ENCODE measurements at places on chromosomes 12 and 14. TPM values are rescaled to one million over a fixed set of nuclear protein-coding genes. Genes with fewer than 3 reads are reported as not detected.

GRCh38 chr12:111407377-111408115 lies 1.8 kb downstream of the SH2B3 start:
- peak overlapping the region; percentile 88 for H3K27ac ChIP-seq
- H3K27me3 ChIP-seq, result no peaks in the 10 kb centered on the region
- H3K36me3 ChIP-seq, result no peaks in the 10 kb centered on the region
- DNase-seq, result no peak

Gene MIPOL1
- 10.2 TPM for total RNA-seq

GRCh38 chr14:61385002-61385685 lies 63.8 kb downstream of the PRKCH start:
- no peaks in the 10 kb centered on the region for H3K4me1 ChIP-seq
- H3K27me3 ChIP-seq, result no peaks in the 10 kb centered on the region
- no peak overlapping the region for H3K4me3 ChIP-seq
- no peak overlapping the region for H3K27ac ChIP-seq
- peak; percentile 16 for DNase-seq

Gene MANSC1
- 6.6 TPM for total RNA-seq

DNA sequence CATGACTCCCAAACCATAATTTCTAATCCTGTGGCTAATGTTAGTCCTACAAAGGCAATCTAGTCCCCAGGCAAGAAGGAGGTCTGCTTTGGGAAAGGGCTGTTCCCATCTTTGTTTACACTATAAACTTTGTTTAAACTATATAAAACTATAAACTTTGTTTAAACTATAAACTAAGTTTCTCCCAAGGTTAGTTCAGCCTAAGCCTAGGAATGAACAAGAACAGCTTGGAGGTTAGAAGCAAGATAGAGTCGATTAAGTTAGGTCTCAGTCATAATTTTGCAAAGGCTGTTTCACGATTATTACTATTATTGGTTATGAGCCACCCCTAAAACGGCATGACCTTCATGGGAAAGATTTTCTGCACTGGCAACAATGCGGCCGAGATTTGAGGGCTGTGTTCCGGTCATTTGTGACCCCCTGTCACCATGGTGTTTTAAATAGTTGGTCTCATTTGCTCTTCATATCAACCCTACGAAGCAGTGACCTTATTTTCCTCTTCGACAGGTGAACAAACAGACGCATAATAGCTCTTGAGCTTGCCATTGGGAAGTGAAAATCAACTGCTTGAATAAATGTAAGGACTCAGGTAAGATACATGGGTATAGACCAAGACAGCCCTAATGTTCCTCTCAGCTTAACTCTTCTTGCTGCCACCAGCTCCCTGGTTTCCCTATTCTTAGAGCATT lies 322.6 kb upstream of the TMEM132C start:
- H3K4me1 ChIP-seq, result peaks cover 5% of the 10 kb centered on the region
- no peak for DNase-seq
- peak overlapping the region; percentile 51 for H3K27ac ChIP-seq

GRCh38 chr12:122722387-122722786 lies 5.8 kb upstream of the HCAR3 start:
- H3K27ac ChIP-seq, result no peak overlapping the region
- no peaks in the 10 kb centered on the region for H3K4me1 ChIP-seq
- H3K36me3 ChIP-seq, result no peaks in the 10 kb centered on the region
- no peak for DNase-seq
- H3K4me3 ChIP-seq, result no peak overlapping the region

DNA sequence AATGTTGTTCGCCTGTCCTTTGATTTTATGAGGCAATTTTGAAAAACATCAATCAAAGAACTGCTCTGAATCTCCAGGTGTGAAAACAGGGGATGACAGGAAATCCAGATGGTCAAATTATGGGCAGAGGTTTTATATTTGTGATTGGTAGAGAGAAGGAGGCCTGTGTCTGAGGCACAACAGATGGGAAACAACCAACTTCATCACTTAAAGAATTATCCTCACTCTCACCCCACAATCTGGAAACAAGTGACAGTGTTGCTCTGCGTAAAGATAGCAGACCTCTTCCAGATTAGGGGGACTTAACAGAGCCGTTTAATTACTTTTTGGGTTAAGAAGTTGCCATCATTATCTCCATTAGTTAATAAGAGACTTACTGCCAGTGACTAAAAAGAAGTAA lies 64.1 kb upstream of the EGLN3 start:
- H3K36me3 ChIP-seq, result no peaks in the 10 kb centered on the region
- H3K27me3 ChIP-seq, result no peaks in the 10 kb centered on the region
- no peaks in the 10 kb centered on the region for H3K4me1 ChIP-seq
- H3K27ac ChIP-seq, result no peak overlapping the region
- no peak for DNase-seq

DNA sequence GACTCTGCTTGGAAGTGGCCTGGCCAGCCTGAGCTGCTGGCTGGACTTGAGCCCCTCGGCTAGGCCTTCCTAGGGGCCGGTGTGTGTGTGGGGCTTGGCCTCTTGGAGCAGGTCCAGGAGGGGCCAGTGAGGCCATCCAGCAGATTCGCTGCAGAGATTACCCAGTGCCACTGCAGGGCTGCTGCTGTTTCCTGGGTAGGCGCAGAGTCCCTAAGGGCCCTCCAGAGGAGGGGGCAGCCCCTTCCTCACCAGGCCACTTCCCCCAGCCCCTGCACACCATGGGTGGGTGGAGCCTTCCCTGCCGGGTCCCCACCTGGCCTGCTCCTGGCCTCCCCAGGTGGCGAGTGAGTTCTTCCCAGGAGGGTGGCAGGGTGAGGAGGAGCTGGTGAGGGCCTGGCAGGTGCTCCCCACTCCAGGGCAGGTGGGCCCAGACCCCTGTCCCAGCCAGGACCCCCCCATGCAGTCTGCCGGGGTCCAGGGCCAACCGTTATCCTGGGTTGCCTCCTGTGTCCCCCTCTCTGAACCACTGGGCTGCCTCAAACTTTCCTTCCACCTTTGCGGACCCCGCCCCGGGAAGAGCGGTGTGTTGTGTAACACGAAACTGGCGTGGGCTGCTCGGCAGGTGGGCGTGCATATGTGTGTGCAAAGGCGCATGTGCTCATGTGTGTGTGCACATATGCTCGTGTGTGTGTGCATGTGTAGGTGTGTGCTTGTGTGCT lies 25.1 kb downstream of the ASPG start:
- H3K27ac ChIP-seq, result no peak overlapping the region
- H3K27me3 ChIP-seq, result no peaks in the 10 kb centered on the region
- H3K4me1 ChIP-seq, result no peaks in the 10 kb centered on the region
- DNase-seq, result peak; percentile 9
- no peak overlapping the region for H3K4me3 ChIP-seq

- no peak overlapping the region for H3K27ac ChIP-seq
- no peak overlapping the region for H3K4me3 ChIP-seq
- no peaks in the 10 kb centered on the region for H3K27me3 ChIP-seq
- no peaks in the 10 kb centered on the region for H3K4me1 ChIP-seq
Observed at GRCh38 chr14:62270236-62270635, 508.0 kb downstream of the SNAPC1 start.

DNA sequence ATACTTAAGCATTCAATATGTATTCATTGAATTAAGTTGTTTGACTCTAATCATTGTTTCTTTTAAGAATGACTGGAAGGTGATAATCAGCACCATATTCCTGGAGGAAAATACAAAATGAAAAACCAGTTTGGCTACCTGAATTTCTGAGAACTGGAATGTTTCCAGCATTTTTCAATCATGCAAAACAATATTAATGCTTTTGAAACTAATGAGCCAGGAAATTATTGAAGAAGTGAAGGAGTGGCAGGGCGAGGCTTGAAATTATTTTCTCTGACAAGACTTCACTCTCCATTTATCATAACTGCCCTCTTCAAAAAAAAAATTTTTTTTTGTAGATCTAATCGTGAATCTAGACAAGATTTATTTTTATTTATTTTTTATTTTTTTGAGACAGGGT lies 19.0 kb downstream of the TMEM19 start:
- H3K27ac ChIP-seq, result no peak overlapping the region
- H3K4me3 ChIP-seq, result no peak overlapping the region
- H3K27me3 ChIP-seq, result no peaks in the 10 kb centered on the region

Gene GLIPR1L2
- total RNA-seq, result 0.95 TPM

- H3K27me3 ChIP-seq, result no peaks in the 10 kb centered on the region
- H3K36me3 ChIP-seq, result no peaks in the 10 kb centered on the region
- H3K4me3 ChIP-seq, result no peak overlapping the region
- DNase-seq, result no peak
- no peak overlapping the region for H3K27ac ChIP-seq
Observed at GRCh38 chr12:18375131-18375530, 113.8 kb downstream of the PIK3C2G start.

- no peak for DNase-seq
- H3K27me3 ChIP-seq, result no peaks in the 10 kb centered on the region
- H3K27ac ChIP-seq, result no peak overlapping the region
- no peak overlapping the region for H3K4me3 ChIP-seq
- no peaks in the 10 kb centered on the region for H3K36me3 ChIP-seq
- no peaks in the 10 kb centered on the region for H3K4me1 ChIP-seq
Observed at GRCh38 chr14:81991998-81992397, 458.3 kb upstream of the SEL1L start.

DNA sequence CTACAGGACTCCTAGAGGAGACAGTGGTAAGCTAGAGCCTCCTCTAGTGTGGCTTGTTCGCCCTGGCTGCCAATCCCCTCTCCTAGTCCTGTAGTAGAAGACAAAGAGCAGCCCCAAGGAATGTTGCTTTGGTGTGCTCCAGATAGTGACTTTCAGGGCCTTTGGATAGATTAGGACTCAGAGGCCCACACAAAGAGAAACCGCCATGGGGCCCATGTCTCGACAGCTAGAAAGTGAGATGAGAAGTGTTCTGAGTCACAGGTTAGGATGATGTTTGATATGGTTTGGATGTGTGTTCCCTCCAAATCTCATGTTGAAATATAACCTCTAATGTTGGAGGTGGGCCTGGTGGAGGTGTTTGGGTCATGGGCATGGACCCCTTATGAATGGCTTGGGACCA lies 51.8 kb upstream of the JDP2 start:
- no peak overlapping the region for H3K4me3 ChIP-seq
- no peak for DNase-seq
- H3K27me3 ChIP-seq, result no peaks in the 10 kb centered on the region

DNA sequence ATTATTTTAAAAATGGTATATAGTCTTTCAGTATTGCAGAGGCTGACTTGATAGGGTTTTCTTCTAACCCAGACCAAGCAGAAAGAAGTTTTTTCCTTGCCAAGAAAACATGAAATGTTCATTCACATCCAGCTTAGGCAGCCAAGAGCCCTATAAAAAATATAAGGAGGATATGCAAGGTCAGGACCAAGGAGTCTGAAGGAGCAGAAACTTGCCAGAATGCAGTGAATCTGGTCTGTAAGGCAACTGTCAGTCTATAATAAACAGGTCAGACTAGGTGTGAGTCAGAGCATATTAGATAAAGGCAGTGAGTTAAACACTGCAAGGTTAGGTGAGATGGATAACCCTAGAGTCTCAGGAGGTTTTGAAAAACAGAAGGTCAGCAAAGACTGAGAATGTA lies 645.5 kb downstream of the C12orf50 start:
- no peak for DNase-seq
- no peaks in the 10 kb centered on the region for H3K36me3 ChIP-seq
- H3K27me3 ChIP-seq, result no peaks in the 10 kb centered on the region
- peaks cover 16% of the 10 kb centered on the region for H3K4me1 ChIP-seq

- no peaks in the 10 kb centered on the region for H3K27me3 ChIP-seq
- H3K36me3 ChIP-seq, result no peaks in the 10 kb centered on the region
- DNase-seq, result peak; percentile 22
- no peak overlapping the region for H3K27ac ChIP-seq
Observed at GRCh38 chr12:127559349-127560040, 707.5 kb upstream of the TMEM132C start.

Gene MFAP5
- 32.8 TPM for total RNA-seq

Gene DNAAF2
- 9.6 TPM for total RNA-seq

DNA sequence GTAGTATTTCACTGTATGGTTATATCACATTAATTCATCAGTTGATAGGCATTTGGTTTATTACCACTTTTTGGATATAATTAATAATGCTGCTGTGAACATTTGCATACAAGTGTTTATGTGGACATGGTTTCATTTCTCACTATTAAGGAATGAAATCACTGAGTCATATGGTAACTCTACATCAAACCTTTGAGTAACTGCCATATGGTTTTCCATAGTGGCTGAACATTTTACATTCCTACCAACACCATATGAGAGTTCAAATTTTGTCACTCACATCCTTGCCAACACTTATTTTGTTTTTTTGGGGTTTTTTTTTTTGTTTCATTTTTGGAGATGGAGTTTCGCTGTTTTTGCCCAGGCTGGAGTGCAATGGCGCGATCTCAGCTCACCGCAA lies 30.2 kb upstream of the EAPP start:
- H3K4me3 ChIP-seq, result no peak overlapping the region
- no peaks in the 10 kb centered on the region for H3K4me1 ChIP-seq
- no peaks in the 10 kb centered on the region for H3K27me3 ChIP-seq
- H3K36me3 ChIP-seq, result no peaks in the 10 kb centered on the region
- no peak overlapping the region for H3K27ac ChIP-seq

DNA sequence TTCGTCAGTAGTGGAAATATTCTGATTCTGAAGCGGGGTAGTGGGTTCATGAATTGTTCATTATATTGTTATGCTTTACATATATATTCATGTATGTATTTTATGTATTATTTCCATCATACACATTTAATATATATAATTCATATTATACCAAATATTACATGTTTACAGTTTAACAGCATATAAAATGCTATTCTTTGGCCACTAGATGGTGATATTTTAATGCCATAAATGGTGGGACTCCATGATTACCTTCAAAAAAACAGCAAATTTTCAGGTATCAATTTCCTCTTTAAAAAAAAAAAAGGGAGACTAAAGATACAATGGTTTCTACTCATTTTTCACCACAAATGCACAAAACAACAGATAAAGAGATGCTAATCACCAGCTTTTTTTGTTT lies 41.0 kb downstream of the BDKRB1 start:
- no peak overlapping the region for H3K27ac ChIP-seq
- no peaks in the 10 kb centered on the region for H3K36me3 ChIP-seq
- no peaks in the 10 kb centered on the region for H3K27me3 ChIP-seq
- H3K4me3 ChIP-seq, result no peak overlapping the region

Gene PLXNC1
- total RNA-seq, result 12.7 TPM

All from transverse colon (tissue), 4 donors.